Right atrium auricular region (tissue), 2 donors: ENCODE measurements at places on chromosomes 1 and 21. TPM values are rescaled to one million over a fixed set of nuclear protein-coding genes. Genes with fewer than 3 reads are reported as not detected.

- no peak for DNase-seq
Measured at GRCh38 chr21:45367402-45368351, 37.3 kb upstream of the COL18A1 start.

GRCh38 chr21:39144191-39144590 lies 39.1 kb downstream of the PSMG1 start:
- no peak for DNase-seq

- no peak for DNase-seq
Measured at GRCh38 chr1:86741947-86742572, 37.7 kb downstream of the SH3GLB1 start.

GRCh38 chr21:39117440-39117970 lies 65.7 kb downstream of the PSMG1 start:
- DNase-seq = no peak

The OR2L13 gene
- total RNA-seq = not detected

GRCh38 chr1:107095647-107096046 lies 39.2 kb downstream of the PRMT6 start:
- DNase-seq = no peak

GRCh38 chr1:179586107-179586823 lies 5.4 kb upstream of the TDRD5 start:
- DNase-seq = no peak

DNA sequence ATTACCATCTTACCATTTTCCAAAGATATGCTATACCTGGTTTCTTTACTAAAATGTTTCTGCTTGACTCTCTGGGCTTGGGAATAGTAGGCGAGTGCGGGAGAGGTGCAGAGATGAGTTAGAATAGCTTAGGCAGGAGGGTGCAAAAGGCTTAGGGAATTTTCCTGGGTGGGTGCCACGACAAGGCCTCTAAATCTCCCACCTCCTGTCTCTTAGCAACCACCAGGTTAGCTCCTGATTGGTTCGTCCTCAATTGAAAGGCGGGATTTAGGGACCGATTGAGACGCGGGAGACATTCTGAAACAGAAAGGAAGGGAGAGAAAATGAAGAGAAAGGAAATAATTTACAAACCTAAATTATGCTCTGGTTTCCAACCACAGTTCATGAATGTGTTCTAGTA lies 3.1 kb downstream of the ACKR1 start:
- DNase-seq = no peak

DNA sequence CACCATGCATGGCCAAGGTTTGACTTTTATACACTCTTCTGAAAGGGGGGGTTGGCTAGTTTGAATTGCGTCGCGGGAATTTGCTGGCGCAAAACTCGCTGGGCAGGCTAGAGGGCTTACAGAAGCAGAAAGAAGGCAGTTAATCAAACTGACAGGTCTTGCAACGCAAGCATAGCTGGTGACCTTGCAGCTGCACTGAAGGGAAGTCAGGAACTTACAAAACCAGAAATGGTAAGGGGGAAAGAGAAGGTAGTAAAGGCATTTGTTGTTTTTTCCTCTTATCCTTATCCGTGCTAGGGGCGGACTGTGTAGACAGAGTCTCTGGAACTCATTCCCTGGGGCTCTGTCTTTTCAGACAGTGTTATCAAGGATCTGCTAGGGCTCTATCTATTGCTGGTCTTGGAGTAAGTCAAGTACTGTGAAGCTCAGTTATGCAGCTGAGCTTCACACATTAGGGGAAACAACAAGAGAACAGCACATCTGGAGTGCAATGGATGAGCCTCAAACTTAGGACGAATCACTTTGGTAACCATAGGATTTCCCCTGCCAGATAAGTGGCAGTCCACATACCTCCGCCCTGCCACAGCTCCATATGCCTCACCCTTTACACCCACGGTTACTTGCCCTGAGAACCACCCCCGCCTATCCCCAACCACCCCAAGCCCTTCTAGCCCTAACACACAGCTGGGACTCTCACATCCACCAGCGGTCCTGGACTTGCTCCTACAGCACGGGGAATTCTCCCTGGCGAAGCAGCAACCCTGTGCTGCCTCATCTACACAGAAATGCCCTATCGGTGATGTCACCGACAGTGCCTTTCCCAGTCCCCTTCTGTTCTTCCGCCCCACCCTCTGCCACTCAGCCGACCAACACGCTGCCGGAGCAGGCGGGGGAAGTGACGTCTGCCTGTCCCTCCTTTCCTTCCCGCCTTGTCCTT lies 251.4 kb downstream of the FAM72C start:
- no peak for DNase-seq

- no peak for DNase-seq
Measured at GRCh38 chr1:64502083-64502482, 32.2 kb downstream of the CACHD1 start.

- DNase-seq = peak; percentile 75
Measured at GRCh38 chr1:86156566-86157455, at the start of gene COL24A1. Gene COL24A1 (minus strand): TSS chr1:86156772. CDS start chr1:86156396, 376 bp downstream.

The SCAMP3 gene
- 77.7 TPM for total RNA-seq

DNA sequence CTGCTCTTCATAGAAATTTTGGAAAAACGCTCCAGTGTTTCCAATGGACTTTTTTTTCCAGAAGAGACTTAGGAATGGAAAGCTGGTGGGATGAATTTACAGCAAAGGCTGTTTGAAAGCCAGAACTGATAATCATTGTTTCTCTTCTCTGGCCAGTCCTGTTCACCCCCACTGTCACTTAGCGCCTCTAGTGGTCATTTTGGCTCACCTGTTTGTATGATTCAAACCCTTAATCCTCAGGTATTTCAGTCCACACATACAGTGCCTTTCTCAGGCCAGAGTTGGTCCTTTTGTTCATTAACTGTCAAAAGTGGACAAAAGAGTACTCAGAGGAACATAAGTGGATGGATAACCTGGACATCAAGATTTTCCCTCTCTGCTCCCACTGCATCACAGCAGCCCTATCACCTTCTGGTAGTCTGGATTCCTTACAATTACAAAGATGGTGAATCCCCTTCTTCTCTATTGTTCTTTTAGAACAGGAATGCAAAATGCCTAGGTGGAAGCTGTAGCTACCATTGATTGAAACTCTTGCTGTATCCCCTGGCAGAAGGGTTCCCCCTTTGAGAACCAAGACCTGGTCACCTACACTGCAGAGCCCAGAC lies 177.6 kb upstream of the OLFM3 start:
- DNase-seq = no peak

GRCh38 chr1:174996476-174996875 lies 3.3 kb upstream of the CACYBP start:
- no peak for DNase-seq

The GJA4 gene
- total RNA-seq = 50.9 TPM

The FCGR2B gene
- total RNA-seq = 8.1 TPM

The SELE gene
- total RNA-seq = 0.11 TPM

The SPRR2G gene
- total RNA-seq = not detected

The MYBPH gene
- not detected for total RNA-seq

The MFAP2 gene
- total RNA-seq = 8.6 TPM

- no peak for DNase-seq
Measured at GRCh38 chr1:15215116-15215515, 31.9 kb upstream of the FHAD1 start.

The DENND1B gene
- 16.0 TPM for total RNA-seq

GRCh38 chr1:217534566-217534965 lies 96.3 kb downstream of the GPATCH2 start:
- no peak for DNase-seq

The KCNJ9 gene
- not detected for total RNA-seq

The C1orf56 gene
- total RNA-seq = 8.8 TPM

DNA sequence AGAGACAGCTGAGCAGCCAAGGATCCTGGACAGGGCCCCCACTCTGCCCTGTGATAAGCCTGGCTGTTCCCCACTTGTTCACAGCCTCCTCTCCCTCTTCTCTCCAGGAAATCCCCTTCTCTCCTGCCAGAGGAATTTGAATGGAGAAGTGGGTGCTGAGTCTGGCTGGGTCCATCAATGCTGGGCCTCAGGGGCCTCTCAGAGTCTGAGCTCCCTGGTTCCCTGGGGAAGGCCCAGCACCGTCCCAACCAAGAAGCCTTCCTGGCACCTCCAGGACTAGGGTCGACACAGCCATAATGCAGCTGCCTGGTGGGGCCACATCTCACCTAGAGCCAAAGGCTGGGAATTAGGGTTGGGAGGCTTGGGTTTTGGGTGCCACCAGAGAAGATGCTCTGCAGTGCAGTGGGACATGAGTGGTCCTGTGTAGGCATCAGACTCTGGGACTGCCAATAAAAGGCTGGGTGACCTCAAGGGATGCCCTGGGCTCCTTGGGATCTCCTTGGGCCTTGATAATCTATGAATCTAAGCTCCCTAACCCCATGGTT lies 2.5 kb downstream of the MYBPH start:
- no peak for DNase-seq

DNA sequence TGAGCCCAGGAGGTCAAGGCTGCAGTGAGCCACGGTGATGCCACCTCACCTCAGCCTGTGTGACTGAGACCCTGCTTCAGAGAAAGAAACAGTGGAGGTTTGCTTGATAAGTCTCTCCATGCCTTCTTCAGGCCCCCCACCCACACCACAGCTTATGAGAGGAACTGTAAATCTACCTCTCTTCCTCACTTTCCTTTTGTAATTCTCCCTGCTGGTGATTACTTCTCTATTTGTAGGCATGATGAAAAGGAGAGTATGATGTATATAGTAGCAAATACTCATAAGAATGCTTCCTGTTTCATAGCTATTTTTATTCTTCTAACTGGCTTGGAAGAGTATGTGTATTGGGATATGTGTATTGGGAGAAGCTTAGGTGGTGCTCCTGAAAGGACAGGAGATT lies 186.3 kb downstream of the VPS13D start:
- no peak for DNase-seq

DNA sequence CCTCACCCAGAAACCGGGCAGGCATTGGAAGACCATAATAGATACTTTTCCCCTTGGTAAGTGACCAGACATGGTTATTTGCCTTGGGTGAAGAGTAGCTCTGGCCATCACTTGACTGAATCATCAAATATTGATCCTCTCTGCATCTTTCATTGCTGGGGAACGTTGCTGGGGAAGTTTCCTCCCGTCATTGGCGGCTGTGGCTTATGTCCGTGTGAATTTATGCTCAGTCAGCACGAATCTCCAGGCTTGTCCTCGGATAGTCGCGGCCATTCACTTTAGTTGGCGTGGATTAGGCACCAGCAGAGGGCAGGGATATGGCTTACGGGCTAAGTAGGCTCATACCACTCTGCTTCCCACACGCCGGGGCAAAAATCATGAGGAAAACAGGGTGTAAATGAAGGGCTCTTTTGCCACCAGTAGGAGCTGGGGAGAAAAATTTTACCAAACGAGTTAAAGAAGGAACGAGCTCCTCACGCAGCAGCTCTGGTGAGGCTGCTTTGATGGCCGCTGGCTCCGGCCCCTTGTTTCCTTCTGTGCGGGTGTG lies 473.4 kb downstream of the CAMTA1 start:
- DNase-seq = no peak

DNA sequence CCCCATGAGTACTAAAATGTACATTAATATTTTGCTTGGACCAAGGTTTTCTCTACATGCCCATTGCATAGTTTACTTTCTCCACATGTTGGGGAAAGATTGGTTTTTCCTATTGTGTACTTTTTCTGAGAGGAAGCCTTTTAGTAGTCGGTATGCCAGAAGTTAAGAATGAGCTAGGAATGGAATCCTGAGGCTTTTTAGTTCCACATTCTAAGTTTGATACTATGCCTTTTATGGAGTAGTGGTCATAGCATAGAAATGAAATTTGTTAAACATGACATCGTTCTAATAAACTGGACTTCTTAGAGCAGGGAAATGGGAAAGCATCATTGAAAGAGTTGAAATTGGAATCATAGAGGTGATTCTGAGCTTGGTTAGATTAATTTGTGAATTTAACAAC lies 64.3 kb downstream of the BCL9 start:
- DNase-seq = no peak

- no peak for DNase-seq
Measured at GRCh38 chr21:24737296-24737850, 869.9 kb downstream of the MRPL39 start.

The C1QC gene
- total RNA-seq = 126 TPM

- no peak for DNase-seq
Measured at GRCh38 chr1:196030455-196030854, 577.8 kb downstream of the KCNT2 start.

- DNase-seq = no peak
Measured at GRCh38 chr1:178962853-178963711, 62.6 kb upstream of the FAM20B start.

GRCh38 chr21:38982096-38982495 lies 176.4 kb downstream of the ETS2 start:
- no peak for DNase-seq

DNA sequence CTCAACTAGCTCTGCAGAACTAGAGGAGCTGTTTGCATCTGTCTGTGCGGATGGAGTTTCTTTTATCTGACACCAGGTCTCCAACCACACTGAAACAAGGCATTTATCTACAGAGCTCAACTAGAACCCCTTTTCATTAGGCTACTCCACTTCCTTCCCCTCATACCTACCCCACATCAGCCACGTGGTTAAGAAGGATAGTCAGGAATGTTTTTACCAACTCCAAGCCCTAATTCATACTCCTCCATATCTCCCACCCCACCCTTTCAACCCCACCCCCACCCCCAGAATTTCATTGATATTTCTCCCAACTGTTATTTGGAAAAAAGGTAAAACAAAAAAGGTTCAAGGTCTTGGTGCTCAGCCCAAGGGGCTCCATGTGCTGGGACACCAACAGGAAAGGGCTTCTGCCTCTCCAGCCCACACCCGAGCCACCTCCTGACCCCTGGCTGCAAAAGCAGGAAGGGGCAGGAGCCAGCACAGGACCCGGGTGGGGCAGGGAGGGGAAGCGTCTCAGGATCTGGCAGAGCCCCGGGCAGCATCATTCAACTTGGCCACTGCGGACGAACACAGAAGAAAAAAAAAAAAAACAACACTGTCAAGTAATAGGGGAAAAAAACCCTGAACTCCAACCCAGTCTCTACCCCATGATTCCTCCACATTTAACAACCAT lies 7.0 kb downstream of the ENSA start:
- DNase-seq = peak; percentile 78

GRCh38 chr1:63316984-63317816 lies 5.2 kb upstream of the FOXD3 start:
- no peak for DNase-seq

DNA sequence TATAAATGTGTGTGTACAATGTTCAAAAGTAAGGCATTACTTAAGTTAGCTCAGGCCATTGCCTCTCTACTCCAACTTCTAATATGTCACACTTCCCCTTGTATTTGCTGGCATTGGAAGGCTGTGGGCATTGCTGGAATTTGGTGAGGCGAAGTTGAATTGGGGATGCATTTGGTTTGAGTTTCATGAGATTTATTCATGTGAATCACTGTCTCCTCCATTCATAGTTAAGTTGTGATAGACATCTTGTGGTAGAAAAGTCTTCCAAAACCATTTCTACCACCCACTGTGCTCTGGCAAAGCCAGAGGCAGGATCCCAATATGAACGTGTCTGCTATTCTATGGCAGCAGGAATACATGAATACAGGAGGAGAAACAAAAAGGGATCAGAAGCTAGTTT lies 397.8 kb upstream of the USP24 start:
- DNase-seq = no peak

The SPRR1A gene
- total RNA-seq = not detected

GRCh38 chr21:31804008-31804394 lies 68.8 kb upstream of the HUNK start:
- DNase-seq = no peak

The SLAMF8 gene
- total RNA-seq = 4.2 TPM

- no peak for DNase-seq
Measured at GRCh38 chr1:192518700-192519099, 56.9 kb upstream of the RGS1 start.

The MIXL1 gene
- total RNA-seq = not detected
